Large intestine (tissue), 12 donors: ENCODE measurements at places on chromosomes 5 and 9. TPM values are rescaled to one million over a fixed set of nuclear protein-coding genes. Genes with fewer than 3 reads are reported as not detected.

LSM11 gene
- 8.6 TPM for polyA plus RNA-seq

HTR4 gene
- 4.7 TPM for polyA plus RNA-seq

NME5 gene
- 2.8 TPM for polyA plus RNA-seq

ZDHHC11B gene
- 16.1 TPM for polyA plus RNA-seq

IRX1 gene
- polyA plus RNA-seq = 0.03 TPM

SMIM33 gene
- not detected for polyA plus RNA-seq

TICAM2 gene
- polyA plus RNA-seq = 2.9 TPM

SLC6A7 gene
- 5.7 TPM for polyA plus RNA-seq

PCDHA9 gene
- 0.24 TPM for polyA plus RNA-seq

DNAJA1 gene
- polyA plus RNA-seq = 145 TPM

ECSCR gene
- 21.6 TPM for polyA plus RNA-seq

EIF4E1B gene
- not detected for polyA plus RNA-seq
